ENCODE measurements at places on chromosomes 6 and 20. TPM values are rescaled to one million over a fixed set of nuclear protein-coding genes. Genes with fewer than 3 reads are reported as not detected.

SH3BGRL2 gene
- total RNA-seq, result not detected

SIRPG gene
- 28.7 TPM for total RNA-seq

SEL1L2 gene
- total RNA-seq, result not detected

CAP2 gene
- total RNA-seq, result not detected

HLA-DRB5 gene
- 10.6 TPM for total RNA-seq

All from activated T-helper 2 cell treated with anti-CD3 and anti-CD28 coated beads, Interferon-gamma antibody, Interleukin-2, Interleukin-4, amounts not matched to agents 10 μg/mL and 5 μg/mL and 100 μg/mL, durations not matched to agents 14 hours and 24 hours and 36 hours (primary cell).